ENCODE measurements at places on chromosomes 12 and 14.
A peak's percentile ranks its signal among the peaks of the same experiment; 100 is the strongest.

DNA sequence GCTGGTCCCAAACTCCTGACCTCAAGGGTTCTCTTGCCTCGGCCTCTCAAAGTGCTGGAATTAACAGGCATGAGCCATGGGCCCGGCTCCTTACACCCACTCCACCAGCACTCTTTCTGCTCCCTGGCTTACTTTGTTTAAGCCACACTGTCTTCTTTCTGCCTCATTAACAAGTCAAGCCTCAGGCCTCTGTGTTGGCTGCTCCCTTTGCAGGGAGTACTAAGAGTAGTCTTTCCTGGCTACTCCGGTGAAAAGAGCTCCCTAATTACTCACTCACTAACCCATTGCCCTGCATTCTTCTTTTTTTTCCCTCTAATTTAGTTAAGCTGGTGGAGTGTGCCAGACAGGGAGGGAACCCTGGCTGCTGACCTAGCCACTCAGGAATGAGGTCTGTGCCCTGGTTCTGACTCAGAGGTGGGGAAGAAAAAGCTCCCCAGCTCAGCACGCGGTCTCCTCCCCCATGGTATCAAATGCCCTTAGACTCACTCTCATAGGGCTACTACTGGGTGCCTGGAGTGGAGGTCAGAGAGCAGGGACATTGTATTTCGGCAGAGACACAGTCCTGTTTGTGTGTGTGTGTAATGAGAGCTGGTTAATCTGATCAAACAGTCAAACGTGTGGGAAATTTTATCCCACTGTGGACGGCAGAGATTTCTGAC, 19.8 kb downstream of the GALNT6 start:
- DNase-seq, result no peak

GRCh38 chr14:82412545-82412944, 878.9 kb upstream of the SEL1L start:
- DNase-seq, result no peak

DNA sequence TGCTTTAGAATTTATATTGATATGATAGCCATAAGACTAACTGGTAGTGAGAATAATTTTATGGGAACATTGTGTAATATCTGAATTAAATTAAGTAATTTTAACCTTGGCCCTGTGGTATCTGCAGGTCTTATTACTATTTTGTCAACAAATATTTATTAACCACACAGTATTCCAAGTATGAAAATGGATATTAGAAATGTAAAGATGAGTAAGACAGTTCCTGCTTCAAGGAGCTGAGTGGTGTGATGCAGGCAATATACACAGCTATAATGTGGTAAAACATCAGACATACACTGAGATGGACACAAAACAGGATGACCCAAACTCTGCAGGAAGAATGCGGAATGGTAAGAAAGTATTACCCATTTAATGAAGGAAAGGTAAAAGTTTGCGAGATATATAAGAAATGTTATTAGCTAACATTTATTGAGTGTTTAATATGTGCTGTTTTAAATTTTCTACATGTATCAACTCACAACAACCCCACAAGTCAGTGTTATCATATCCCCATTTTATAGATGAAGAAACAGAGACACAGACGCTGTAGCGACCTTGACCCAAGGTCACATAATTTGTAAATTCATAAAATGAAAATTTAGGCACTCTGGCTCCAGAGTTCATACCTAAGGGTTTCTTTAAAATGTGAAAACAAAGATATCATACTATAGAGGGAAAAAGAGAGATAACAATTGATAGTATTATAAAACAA, 12.7 kb downstream of the ABCD2 start:
- DNase-seq, result no peak

DNA sequence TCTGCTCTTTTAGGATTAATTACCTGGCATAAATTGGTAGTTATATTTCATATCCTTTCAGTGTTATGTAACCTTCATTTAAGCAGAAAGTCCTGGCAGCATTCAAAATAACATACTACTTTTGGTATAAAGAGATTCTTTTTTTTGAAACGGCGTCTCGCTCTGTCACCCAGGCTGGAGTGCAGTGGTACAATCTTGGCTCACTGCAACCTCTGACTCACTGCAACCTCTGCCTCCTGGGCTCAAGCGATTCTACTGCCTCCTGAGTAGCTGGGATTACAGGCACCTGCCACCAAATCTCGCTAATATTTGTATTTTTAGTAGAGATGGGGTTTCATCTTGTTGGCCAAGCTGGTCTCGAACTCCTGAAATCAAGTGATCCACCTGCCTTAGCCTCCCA, 9.2 kb downstream of the KTN1 start:
- no peak for DNase-seq

DNA sequence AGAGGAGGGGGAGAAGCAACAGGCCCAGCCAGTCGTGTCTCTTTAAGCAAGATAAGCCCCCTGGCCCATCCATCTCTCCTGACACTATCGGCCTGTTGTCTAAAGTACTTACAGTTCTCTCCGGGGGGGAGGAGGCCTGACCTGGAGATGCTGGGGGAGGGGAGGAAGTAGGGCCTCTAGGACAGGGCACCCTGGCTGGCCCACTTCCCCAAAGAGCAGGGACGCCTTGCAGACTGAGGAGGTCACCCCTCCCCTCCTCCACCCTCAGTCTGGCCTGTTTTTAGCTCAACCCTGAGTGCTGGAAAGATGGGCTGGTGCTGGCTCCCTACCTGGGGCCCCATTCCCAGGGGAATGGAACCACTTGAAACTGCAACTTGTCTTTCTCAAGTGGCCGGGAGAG, 70.3 kb downstream of the TBX5 start:
- peak; percentile 5 for DNase-seq

DNA sequence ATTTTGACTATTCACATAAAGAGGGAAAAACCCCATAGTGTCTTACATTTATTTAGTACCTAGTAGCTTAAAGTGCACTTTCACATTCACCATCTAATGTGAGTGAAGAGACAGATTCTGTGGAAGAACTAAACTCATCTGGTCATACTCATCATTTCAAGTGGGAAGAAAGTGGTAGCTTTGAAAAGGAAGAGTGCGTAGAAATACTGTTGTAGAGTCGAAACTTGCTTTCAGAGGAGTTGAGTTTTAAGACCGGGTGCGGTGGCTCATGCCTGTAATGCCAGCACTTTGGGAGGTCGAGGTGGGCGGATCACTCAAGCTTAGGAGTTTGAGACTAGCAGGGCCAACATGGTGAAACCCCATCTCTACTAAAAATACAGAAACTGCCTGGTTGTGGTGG, 222.2 kb downstream of the ERC1 start:
- no peak for DNase-seq

- peak; percentile 40 for DNase-seq
Measured at GRCh38 chr12:24979329-24979728, 30.4 kb upstream of the BCAT1 start.

GRCh38 chr14:93857081-93857480, 68.8 kb upstream of the PRIMA1 start:
- DNase-seq, result no peak

DNA sequence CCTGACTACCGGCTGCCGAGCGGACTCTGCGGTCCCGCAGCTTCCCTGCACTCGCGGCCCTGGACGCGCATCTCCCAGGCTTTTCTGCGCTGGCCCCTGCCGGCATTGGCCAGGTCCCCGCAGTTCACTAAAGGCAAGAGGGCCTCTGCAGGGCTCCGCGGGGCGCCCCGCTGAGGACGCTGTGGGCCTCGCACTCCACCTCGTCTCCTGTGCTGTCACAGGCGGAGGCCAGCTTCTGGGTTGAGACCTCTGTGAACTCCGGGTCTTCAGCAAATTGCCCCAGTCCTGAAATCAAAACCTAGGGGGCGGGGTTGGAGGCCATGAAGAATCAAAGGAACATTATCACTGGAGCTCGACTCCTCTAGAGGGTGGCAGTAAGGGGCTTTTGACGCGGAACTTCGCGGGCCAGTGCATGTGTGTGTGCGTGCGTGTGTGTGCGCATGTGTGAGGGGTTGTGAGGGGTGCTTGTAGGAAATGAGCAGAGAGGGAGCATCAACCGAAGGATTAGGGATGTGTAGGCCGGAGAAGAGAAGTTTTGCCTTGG, 68.5 kb upstream of the CAPRIN2 start:
- no peak for DNase-seq

GRCh38 chr12:68779280-68779679, 28.7 kb upstream of the MDM2 start:
- DNase-seq, result no peak

DNA sequence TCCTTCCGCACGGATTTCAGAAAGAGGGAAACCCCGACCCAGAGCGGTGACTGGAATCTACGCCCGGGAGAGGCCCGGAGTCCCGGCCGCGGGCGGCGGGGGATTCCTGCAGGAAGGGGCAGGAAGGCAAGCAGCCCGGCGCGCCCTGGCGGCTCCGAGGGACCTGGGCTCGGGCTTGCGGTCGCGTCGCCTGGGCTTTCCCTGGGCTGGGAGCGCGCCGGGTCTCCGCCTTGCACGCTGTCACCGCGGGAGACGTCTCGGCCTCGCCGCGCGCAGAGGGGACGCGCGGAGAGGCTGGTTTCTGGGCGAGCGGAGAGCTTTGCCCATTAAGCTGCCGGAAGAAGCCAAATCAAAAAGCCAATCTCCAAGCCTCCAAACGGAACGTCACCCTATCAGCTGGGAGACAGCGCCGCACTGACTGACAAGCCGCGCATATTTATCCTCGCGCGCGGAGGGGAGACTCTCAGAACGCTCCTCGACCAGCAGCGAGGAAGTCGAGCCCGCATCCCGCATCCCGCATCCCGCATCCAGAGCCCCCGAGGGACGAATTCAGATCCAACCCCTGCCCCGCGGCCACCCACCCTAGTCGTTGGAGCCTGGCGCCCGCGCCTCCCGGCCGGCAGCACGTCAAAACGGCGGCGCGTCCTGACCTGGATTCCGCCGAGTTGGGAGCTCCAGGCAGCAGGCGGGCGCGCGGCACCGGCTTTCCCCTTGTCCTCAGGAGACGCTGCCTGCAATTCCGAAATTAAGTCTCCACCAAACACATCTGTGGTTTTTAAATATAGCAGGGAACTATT, at the start of gene SLC8A3:
Gene SLC8A3 (minus strand): TSS at position 293 of the 797 bp plus-strand sequence. CDS start 20,529 bp downstream, outside the sequence.
- DNase-seq, result no peak

GRCh38 chr12:52704464-52704863, 1.1 kb upstream of the KRT77 start:
- no peak for DNase-seq

- DNase-seq, result no peak
Measured at GRCh38 chr14:89201645-89202044, 215.4 kb downstream of the FOXN3 start.

DNA sequence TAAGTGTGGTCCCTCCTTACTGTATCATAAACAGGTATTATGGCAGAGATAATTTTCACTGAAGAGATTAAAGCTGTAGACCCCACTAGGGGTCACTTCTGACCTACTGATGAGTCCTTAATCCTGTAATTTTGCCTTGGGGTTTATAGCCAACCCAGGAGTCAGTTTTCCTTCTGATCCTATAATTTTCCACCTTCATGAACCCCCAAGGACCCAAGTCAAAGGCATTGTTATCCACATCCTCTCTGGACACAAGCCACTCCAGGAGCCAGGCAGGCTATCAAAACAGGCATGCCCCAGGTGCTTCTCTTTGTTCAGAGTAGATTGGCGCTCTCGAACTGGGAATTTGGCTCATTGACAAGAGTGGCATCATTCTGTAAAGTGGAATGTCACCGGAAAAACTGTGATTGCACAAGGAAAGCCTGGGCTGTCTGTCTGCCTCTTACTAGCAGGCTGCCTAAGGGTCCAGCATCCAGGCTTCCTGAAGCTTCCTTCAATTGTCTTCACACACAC, 1523.2 kb upstream of the FLRT2 start:
- DNase-seq, result no peak

DNA sequence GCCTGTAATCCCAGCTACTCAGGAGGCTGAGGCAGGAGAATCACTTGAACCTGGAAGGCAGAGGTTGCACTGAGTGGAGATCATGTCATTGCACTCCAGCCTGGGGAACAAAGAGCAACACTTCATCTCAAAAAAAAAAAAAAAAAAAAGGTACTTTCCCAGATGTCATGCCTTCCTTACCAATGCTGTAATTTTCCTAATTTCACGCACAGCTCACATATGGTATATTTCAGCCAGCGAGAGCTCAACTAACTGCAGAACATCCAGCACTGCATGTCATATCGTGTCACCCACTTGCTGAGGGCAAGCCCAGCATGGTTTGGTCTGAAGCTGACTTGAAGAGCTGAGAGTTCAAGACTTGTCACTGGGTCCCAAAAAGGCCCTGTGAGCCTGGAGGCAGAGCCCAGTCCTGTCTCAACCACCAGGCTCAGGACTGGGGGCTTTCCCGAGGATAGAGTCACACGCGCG, 29.0 kb downstream of the NFKBIA start:
- DNase-seq, result no peak
